ENCODE measurements at places on chromosomes 13 and 19.

DNA sequence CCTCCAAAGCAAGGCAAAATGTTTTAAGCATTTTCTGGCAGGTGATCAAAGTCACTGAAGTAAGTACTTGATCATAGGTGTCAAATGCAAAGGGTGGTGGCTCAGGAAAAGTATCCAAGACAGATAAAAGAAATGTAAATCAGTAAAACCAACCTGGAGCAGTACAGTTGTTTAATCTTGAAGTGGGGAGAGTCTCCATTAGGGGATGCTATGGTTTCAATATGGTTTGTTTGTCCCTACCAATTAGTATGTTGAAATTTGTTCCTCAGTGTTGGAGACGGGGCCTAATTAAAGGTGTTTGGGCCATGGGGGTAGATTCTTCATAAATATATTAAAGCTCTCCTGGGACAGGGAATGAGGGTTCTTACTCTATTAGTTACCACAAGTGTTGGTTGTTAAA, 1781.7 kb upstream of the PRR20A start:
- H3K36me3 ChIP-seq = no peaks in the 10 kb centered on the region
- no peaks in the 10 kb centered on the region for H3K4me1 ChIP-seq
- DNase-seq = no peak
- H3K27me3 ChIP-seq = no peaks in the 10 kb centered on the region

DNA sequence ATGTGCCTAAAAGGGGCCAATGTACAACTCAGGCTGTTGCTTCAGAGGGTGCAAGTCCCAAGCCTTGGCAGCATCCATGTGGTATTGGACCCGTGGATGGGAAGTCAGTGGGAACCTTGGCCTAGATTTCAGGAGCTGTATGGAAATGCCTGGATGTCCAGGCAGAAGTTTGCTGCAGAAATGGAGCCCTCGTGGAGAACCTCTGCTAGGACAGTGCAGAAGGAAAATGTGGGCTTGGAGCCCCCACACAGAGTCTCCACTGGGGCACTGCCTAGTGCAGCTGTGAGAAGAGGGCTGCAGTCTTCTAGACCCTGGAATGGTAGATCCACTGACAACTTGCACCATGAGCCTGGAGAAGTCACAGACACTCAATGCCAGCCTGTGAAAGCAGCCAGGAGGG, 28.5 kb downstream of the GPC5 start:
- no peaks in the 10 kb centered on the region for H3K4me1 ChIP-seq
- H3K27ac ChIP-seq = no peak overlapping the region
- no peaks in the 10 kb centered on the region for H3K27me3 ChIP-seq
- no peak for DNase-seq

DNA sequence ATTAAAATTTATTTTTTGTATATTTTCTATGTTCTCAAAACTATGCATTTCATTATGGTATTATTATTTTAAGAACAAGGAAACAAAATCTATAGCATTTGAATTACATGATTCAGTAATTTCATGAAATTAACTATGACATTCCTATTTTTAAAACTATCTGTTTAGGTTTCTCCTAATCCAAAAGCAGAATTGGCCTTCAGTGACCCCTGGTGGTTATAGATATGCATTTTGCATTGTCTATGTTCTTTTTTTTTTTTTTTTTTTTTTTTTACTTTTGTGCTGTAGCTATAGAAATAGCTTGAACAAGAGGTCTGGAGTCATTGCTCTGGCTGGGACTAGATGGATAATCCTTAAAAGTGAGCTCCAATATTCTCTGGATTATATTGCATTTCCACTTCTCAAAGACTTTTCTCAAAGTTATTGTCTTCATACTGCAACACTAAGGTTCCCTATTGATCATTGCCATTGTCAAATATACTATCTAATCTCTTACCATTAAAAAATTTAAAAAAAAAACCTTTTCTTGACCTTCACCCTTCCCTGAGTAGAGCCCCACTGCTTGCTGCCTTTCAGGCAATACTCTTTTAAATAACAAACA, 15.9 kb upstream of the DNAJC3 start:
- no peak overlapping the region for H3K27ac ChIP-seq
- H3K4me3 ChIP-seq = no peak overlapping the region
- no peaks in the 10 kb centered on the region for H3K36me3 ChIP-seq
- peaks cover 4% of the 10 kb centered on the region for H3K4me1 ChIP-seq

DNA sequence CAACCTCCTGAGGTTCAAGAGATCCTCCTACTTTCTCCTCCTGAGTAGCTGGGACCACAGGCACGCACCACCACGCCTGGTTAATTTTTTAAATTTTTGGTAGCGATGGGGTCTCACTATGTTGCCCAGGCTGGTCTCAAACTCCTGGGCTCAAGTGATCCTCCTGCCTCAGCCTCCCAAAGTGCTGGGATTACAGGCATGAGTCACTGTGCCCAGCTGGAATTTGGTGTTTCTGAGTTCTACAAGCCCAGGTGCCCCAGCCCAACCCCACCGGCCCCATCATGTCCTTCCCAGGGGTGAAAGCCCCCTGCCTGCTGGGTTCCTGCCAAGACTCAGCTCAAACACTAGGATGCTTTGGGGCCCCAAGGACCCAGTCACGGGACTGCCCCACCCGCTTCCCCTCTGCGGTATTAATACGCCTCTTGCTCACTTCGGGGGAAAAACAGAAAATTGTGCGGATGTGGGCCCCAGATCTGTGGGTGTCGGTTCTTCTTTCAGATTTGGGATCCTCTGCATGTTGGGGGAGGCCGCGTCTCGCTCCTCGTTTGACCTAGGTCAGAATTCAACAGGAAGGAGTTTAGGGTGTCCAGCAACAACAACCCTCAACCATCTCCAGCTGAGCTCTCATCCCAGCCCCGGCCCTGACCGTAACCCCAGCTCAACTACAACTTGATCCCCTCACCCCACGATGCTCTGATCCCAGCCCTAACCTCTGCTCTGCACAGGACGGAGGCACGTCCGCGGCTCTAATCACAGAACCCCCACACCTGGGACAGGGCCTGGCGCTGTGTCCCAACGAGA, 3.7 kb upstream of the FCER2 start:
- no peaks in the 10 kb centered on the region for H3K4me1 ChIP-seq
- no peak overlapping the region for H3K27ac ChIP-seq
- no peak overlapping the region for H3K4me3 ChIP-seq
- DNase-seq = no peak

GRCh38 chr19:54882758-54883157, 8.7 kb downstream of the FCAR start:
- H3K27me3 ChIP-seq = peaks cover 44% of the 10 kb centered on the region
- DNase-seq = peak; percentile 86
- peaks cover 4% of the 10 kb centered on the region for H3K4me1 ChIP-seq
- H3K27ac ChIP-seq = no peak overlapping the region
- H3K36me3 ChIP-seq = no peaks in the 10 kb centered on the region

GRCh38 chr19:56080669-56081401, 40.3 kb downstream of the ZNF787 start:
- no peaks in the 10 kb centered on the region for H3K36me3 ChIP-seq
- peak overlapping the region; percentile 42 for H3K4me3 ChIP-seq
- peak; percentile 66 for DNase-seq
- no peaks in the 10 kb centered on the region for H3K4me1 ChIP-seq

GRCh38 chr13:51715613-51716012, 88.3 kb downstream of the DHRS12 start:
- H3K27me3 ChIP-seq = no peaks in the 10 kb centered on the region
- DNase-seq = no peak
- no peaks in the 10 kb centered on the region for H3K36me3 ChIP-seq
- H3K4me3 ChIP-seq = no peak overlapping the region
- H3K27ac ChIP-seq = no peak overlapping the region

GRCh38 chr19:56839652-56840450, 675 bp downstream of the PEG3 start:
- no peak overlapping the region for H3K4me3 ChIP-seq
- no peaks in the 10 kb centered on the region for H3K27me3 ChIP-seq
- no peaks in the 10 kb centered on the region for H3K36me3 ChIP-seq
- no peak overlapping the region for H3K27ac ChIP-seq
- no peak for DNase-seq

DNA sequence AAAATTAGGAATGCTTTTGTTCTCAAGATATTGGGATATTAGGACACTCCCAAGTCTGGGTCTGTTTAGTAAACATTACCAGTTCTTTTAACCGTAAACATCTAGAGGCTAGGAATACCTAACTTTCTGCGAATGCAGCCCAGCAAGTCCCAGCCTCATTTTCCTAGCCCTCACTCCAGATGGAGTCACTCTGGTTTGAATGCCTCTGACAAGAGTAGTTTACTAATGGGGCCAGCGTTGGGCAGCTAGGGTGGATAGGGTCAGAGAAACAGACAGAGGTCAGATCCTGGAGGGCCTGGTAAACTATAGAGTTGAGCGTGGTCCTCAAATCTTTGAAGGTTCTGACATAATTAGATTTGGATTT, 53.6 kb downstream of the WDFY2 start:
- H3K27me3 ChIP-seq = no peaks in the 10 kb centered on the region
- H3K36me3 ChIP-seq = no peaks in the 10 kb centered on the region
- H3K4me3 ChIP-seq = no peak overlapping the region
- H3K27ac ChIP-seq = no peak overlapping the region
- DNase-seq = no peak

DNA sequence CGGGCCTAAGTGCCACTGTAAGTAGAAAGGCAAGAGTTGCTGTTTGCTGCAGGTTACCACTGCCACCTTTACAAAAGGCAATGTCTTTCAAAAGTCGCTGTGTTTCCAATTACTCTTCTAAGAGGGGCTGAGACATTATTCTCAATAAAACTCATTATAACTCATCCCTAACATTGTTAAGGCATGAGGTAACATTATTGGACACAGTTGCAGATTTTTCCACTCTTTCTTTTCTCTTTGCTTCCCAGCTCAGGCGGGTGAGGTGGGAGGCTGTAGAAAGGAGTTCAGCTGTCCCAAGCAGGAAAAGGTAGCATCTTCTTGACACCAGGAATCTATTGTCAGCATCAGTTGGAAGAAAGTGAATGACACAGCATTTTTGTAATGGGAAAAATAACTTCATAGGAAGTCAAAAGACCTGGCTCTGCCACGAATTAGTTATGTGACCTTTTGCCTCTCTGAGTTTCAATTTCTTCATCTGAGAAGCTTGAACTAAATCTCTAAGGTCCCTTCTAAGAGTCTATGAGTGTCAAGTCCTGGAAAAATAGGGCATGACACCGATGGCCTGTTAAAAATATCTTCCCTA, 2.1 kb upstream of the UBL3 start:
- DNase-seq = no peak
- H3K4me1 ChIP-seq = no peaks in the 10 kb centered on the region
- H3K27ac ChIP-seq = no peak overlapping the region
- H3K36me3 ChIP-seq = no peaks in the 10 kb centered on the region

GRCh38 chr13:46575818-46576221, 22.9 kb downstream of the LRCH1 start:
- no peaks in the 10 kb centered on the region for H3K36me3 ChIP-seq
- no peaks in the 10 kb centered on the region for H3K4me1 ChIP-seq
- DNase-seq = no peak
- no peak overlapping the region for H3K27ac ChIP-seq
- H3K4me3 ChIP-seq = no peak overlapping the region
